ENCODE measurements at places on chromosomes 11 and 22.

DNA sequence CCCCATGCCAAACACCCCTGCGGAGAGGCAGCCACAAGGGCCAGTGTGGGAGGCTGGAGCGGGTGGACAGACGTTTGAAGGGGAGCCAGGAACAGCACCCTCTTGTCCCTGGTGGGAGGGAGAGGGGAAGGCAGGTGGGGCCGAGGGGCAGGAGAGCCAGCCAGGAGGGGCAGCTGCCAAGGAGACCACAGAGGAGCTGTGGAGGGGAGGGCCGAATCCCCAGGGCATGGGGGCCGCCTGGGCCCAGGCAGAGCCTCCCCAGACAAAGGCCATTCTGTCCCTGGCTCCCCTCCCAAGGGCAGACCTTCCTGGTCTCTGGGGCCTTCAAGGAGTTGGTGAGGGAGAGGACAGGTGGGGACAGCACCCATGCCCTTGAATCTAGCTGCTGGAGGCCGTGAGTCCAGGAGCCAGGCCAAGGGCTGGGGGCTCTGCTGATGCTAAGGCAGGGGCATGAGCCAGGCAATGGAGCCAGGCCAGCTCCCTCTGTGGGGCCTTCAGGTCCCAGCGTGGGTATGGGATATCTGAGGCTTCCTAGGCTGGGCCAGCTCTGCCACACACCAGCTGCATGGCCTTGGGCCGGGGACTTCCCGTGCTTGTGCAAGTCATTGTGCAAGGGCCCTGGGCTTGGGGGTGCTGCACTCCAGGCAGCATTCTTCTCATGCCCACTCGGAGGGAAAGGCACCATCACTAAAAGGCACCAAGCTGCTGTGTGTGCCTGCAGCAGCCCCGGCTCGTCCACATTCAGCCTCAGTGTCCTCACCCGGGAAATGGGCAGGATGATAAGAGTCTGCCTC, 11.4 kb downstream of the EMID1 start:
- DNase-seq = no peak

- no peak for DNase-seq
Observed at GRCh38 chr11:1422481-1422880, 32.7 kb downstream of the BRSK2 start.

GRCh38 chr22:41341990-41342389, 39.8 kb upstream of the TEF start:
- no peak for DNase-seq

DNA sequence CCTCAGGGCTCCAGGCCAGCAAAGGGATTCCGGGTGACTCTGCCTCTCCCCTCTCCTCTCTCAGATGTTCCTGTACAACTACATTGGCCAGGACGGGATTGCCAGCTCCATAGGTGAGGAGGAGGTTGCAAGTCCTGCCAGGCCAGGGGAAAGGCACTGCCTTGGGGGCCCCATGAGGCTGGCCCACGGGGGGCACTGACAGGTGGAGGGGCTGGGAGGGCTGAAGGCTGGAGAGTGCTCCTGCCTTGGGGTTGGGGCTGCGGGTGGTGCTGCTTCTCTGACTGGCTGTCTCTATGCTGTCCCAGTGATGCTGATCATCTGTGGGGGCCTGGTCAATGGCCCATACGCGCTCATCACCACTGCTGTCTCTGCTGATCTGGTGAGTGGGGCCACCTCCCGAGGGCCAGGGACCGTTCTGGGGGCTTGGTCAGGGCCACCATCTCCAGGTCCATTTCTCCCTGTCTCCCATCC, 21.7 kb downstream of the SLC37A2 start:
- DNase-seq = no peak

DNA sequence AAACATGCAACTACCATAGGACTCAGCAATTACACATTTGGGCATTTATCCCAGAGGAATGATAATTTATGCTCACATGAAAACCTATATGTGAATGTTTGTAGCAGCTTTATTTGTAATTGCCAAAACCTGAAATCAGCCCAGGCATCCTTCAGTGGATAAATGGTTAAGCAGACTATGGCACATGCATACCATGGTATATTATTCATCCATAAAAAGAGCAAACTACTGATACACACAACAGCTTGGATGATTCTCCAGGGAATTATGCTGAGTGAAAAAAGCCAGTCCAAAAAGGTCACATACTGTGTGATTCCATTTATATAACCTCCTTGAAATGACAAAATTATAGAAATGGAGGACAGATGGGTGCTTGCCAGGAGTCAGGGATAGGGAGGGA, 86.7 kb downstream of the ALX4 start:
- DNase-seq = no peak

GRCh38 chr11:130999992-131000770, 83.9 kb upstream of the SNX19 start:
- no peak for DNase-seq

GRCh38 chr22:46054091-46055073, 77.4 kb upstream of the WNT7B start:
- DNase-seq = no peak

DNA sequence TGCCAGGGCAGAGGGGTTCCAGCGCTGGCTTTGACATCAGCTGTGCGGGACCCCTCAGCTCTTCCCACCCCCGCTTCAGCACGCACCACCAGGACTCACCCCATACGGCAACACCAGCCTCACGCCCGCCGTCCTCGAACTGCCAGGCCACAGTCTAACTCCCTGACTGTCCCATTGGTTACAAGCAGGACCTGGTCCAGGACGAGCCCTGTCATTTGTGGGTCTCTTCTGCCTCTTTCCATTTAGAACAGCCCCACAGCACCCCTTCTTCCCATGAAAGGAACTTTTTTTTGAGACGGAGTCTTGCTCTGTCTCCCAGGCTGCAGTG, 81.7 kb downstream of the PHF21B start:
- DNase-seq = no peak

DNA sequence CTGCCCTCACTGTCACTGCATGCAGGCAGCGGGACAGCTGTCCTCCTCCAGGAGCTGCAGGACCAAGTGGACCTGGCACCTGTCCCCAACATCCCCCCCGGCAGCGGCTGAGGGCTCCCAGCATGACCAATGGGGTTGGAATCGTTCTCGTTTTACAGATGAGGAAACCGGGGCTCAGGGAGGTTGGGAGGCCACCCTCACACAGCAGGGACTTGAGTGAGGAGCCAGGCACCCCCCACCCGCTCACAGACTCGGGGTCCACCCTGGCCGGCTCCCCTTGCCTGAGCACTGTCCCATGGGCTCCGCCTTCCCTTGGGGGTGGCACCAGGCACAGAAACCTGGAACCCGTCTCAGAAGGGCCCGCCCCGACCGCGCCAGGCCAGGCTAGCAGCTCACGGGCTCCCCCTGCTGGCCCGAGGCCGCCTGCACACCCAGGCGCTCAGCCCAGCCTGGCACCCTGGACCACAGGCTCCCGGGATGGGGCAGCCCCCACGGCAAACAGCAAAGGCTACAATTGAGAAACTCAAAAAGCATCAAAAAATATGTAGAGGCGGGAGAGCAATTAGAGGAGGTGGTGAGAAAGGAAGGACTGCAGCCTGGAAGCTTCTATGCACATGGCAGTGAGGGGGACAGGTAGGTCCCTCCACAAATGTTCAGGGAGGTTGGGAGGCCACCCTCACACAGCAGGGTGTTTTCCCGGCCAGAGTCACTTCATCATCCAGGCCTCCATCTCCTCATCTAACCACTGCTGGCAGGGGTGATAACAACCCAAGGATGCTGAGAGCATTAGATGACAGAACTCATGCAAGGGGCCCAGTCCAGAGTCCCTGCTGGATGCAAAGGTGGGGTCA, 12.8 kb downstream of the MACROD1 start:
- peak; percentile 59 for DNase-seq

DNA sequence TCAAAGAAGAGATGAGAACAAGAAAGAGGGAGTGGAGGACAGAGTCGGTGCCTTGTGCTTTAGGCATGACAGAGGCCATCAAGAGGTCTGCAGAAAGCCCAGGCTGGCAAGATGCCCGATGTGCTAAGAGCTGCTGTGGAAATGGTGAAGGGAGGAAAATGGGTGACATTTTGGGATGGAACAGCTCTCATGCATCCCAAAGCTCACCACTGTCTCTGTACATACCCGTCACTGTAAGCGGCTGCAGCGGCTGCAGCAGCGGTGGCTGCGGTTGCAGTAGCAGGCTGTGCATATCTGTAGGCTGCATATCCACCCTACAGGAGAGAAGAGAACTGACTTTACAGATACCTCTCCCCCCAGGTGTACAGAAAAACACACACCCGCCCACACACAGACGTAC, 28.6 kb downstream of the APOL5 start:
- DNase-seq = no peak

GRCh38 chr11:68338051-68338780, 25.8 kb downstream of the LRP5 start:
- DNase-seq = no peak

- no peak for DNase-seq
Observed at GRCh38 chr11:6586434-6587359, 16.7 kb downstream of the RRP8 start.

- DNase-seq = no peak
Observed at GRCh38 chr11:44637487-44637886, 72.0 kb downstream of the CD82 start.

- no peak for DNase-seq
Observed at GRCh38 chr11:32152216-32152615, 61.3 kb downstream of the RCN1 start.

GRCh38 chr11:12750181-12750580, 76.0 kb downstream of the TEAD1 start:
- DNase-seq = no peak

GRCh38 chr22:36129486-36130388, 30.8 kb downstream of the APOL3 start:
- DNase-seq = no peak

- no peak for DNase-seq
Observed at GRCh38 chr11:3982431-3982830, 112.2 kb upstream of the RRM1 start.

- DNase-seq = no peak
Observed at GRCh38 chr22:32562916-32563315, 88.3 kb downstream of the FBXO7 start.

GRCh38 chr11:6458352-6459098, 15.2 kb downstream of the TRIM3 start:
- no peak for DNase-seq

DNA sequence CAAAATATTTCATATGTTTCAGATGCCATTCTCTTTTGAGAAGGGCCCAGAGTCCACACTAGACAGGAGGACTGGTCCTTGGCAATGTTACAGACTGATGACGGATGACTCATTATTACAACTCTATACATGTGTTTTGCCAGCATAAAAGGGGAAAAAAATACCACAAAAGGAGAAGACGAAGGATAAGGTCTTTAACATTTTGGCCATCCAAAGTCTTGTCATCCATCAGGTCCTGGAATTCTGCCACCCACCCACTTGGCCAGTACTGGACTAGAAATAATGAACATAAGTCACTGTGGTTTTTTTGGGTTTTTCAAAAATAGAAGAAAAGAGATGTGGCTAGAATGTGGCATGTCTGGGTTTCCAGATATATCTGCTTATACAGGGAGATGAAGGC, 57.7 kb upstream of the BDNF start:
- no peak for DNase-seq

GRCh38 chr22:34973016-34973415, 92.9 kb upstream of the ISX start:
- no peak for DNase-seq

DNA sequence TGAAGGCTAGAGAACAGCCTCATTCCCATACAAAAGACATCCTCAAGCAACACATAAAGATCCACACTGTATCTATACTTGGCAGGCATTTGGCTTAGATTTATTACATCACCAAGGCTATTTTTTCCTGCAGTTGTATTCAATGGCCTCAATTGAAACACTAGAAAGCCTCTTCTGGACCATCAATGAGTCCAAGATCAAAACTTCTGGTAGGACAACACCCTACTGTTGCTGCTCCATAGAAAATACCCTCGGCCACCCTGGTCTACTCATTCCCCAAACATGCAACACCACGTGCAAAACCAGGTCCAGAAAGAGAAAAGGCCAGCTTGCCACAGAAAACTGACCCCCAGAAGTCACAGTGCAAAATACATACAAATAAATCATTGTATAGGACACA, 56.9 kb upstream of the CADM1 start:
- DNase-seq = no peak

DNA sequence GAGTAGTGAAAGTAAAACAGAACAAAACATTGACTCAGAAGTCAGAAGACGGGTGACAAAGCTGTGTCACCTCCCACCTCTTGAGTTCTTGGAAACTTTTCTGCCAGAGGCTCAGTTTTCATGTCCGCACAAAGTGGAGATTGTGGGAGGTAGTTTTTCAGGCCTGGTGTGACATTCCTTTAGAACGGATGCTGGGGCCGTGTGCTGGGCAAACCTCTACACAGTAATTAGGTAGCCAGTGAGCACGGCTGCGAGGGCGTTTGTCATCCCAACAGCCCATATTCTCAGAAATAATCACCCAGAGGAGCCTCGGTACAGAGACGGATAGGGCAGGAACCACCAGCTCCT, 1054.4 kb downstream of the TBC1D22A start:
- DNase-seq = no peak

GRCh38 chr11:15006139-15006759, 34.1 kb upstream of the CALCA start:
- no peak for DNase-seq

GRCh38 chr22:30859714-30860095, 108.9 kb downstream of the MORC2 start:
- DNase-seq = no peak

- DNase-seq = peak; percentile 77
Observed at GRCh38 chr11:110295531-110296225, 736 bp downstream of the RDX start.

- no peak for DNase-seq
Observed at GRCh38 chr22:24433828-24434470, 6.5 kb downstream of the ADORA2A start.

DNA sequence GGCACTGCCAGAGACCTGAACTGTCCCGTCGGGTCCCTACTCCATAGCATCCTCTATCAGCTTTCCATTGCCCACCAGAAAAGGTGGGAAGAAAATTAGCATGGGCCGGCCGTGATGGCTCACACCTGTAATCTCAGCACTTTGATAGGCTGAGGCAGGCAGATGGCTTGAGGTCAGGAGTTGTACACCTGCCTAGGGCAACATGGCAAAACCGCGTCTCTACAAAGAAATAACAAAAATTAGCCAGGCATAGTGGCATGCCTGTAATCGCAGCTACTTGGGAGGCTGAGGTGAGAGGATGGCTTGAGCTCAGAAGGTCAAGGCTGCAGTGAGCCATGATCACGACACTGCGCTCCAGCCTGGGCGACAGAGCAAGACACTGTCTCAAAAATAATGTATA, 3.5 kb downstream of the SLC25A18 start:
- no peak for DNase-seq

- no peak for DNase-seq
Observed at GRCh38 chr11:126991596-126991995, 9.0 kb downstream of the KIRREL3 start.
